ENCODE measurements at places on chromosomes 6 and 20. TPM values are rescaled to one million over a fixed set of nuclear protein-coding genes. Genes with fewer than 3 reads are reported as not detected.

The VIP gene
- 0.82 TPM for polyA plus RNA-seq

The FOXA2 gene
- 0.07 TPM for polyA plus RNA-seq

The BMP2 gene
- polyA plus RNA-seq = 3.7 TPM

The NXT1 gene
- 20.5 TPM for polyA plus RNA-seq

The COL20A1 gene
- 0.37 TPM for polyA plus RNA-seq

The PREX1 gene
- 11.2 TPM for polyA plus RNA-seq

The EYS gene
- polyA plus RNA-seq = 1.1 TPM

The RBBP8NL gene
- polyA plus RNA-seq = 3.0 TPM

The POLR1H gene
- 36.7 TPM for polyA plus RNA-seq

The OVOL2 gene
- 0.54 TPM for polyA plus RNA-seq

The SOX18 gene
- 5.7 TPM for polyA plus RNA-seq

The SYTL3 gene
- polyA plus RNA-seq = 4.0 TPM

The UBD gene
- polyA plus RNA-seq = 2.0 TPM

The CCM2L gene
- 3.7 TPM for polyA plus RNA-seq

The RBPJL gene
- polyA plus RNA-seq = not detected

The PI3 gene
- polyA plus RNA-seq = not detected

The PACRG gene
- polyA plus RNA-seq = 5.3 TPM

The MCM3 gene
- 126 TPM for polyA plus RNA-seq

The TRIM40 gene
- polyA plus RNA-seq = not detected

The ARMC2 gene
- 11.4 TPM for polyA plus RNA-seq

The SLC17A3 gene
- polyA plus RNA-seq = not detected

The FERMT1 gene
- polyA plus RNA-seq = 3.6 TPM

The CLIC1 gene
- polyA plus RNA-seq = 267 TPM

The UST gene
- 11.0 TPM for polyA plus RNA-seq

The ZNF512B gene
- 25.9 TPM for polyA plus RNA-seq

The FOXF2 gene
- 0.20 TPM for polyA plus RNA-seq

All from left renal pelvis (tissue), 4 donors.